SW 1271 (cell line): ENCODE measurements at places on chromosomes 6 and 20.

- no peak for DNase-seq
These were observed 59.0 kb downstream of the RIPOR2 start for GRCh38 chr6:24876499-24877465.

DNA sequence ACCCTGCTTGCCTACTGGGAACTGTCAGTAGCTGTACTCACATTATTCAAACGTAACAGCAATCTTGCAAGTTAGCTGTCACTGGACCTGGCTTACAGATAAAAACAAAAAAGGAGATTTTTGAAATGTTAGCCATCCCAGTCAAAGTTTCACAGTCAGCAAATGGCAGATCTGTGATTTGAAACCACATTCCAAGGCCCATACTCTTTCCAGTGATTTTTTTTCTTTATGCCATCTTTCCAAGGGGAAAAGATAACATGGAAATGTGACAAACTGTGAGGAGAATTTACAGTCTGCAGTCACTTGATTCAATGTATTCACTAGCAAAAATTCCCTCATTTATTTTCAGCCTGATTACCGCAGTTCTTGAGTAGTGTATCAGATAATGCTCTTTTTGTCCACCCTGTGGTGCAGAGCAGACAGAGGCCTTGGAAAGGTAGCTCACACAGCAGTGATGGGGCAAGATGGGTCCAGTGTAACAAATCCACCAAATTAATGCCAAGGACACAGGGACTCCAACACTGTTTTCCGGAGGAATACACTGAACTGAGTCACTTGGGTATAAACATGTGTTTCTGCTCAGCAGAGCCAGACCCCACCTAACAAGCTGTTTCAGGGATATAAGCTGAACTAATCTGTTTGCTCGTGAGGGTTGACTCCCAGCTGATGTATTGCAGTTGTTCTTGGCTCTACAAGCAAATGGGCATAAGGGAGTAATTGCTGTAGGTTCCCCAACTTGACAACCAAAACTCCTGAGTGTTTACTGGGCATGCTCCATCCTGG lies 49.9 kb upstream of the ADGRF1 start:
- DNase-seq: no peak

- DNase-seq: no peak
These were observed 95.7 kb downstream of the SHLD1 start for GRCh38 chr20:5845681-5846615.

GRCh38 chr20:25859649-25860530 lies 163.2 kb upstream of the ZNF337 start:
- DNase-seq: peak; percentile 12

GRCh38 chr6:118755941-118756646 lies 104.7 kb upstream of the CEP85L start:
- DNase-seq: no peak

GRCh38 chr6:324729-325125 lies 32.4 kb downstream of the DUSP22 start:
- DNase-seq: no peak
